ENCODE measurements at places on chromosomes 4 and X. TPM values are rescaled to one million over a fixed set of nuclear protein-coding genes. Genes with fewer than 3 reads are reported as not detected.

The SHROOM4 gene
- total RNA-seq = not detected

DNA sequence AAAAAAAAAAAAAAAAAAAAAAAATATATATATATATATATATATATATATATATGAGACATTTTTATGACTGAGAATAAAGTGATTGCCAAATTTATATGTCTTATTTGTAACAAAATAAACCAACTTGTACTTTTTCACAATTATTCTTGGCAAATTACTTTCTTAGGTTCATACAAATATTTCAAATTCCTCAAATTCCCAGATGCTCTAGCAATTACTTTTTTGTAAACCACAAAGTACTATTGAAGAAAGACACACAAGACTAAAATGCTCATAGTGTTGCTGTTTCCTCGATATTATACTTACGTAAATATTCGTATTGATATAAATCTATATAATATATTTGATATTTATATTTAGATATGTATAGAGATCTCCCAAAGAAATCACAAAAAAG lies 390.0 kb downstream of the FAT4 start:
- H3K27me3 ChIP-seq = no peaks in the 10 kb centered on the region
- H3K36me3 ChIP-seq = no peaks in the 10 kb centered on the region
- no peak for DNase-seq
- no peaks in the 10 kb centered on the region for H3K4me1 ChIP-seq
- H3K4me3 ChIP-seq = no peak overlapping the region

DNA sequence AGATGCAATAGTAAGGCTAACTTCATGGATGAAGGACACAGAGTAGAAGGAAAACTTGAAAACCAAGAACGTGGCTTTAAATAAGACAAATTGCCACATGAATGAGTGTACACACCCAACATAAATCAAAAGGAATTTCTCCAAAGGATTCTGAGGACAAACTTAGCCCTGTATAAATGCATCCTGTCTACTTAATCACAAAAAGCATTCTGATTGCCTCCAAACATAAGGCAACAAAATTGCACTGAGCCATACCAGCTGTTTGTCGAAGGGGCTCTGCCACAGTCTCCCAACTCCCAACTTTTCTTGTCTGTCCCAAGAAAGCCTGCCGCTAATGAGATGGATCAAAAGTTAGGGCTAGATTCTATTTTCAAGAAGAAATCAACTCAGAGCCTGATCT lies 194.3 kb downstream of the SOWAHB start:
- no peaks in the 10 kb centered on the region for H3K27me3 ChIP-seq
- H3K27ac ChIP-seq = no peak overlapping the region
- H3K4me1 ChIP-seq = no peaks in the 10 kb centered on the region
- no peak for DNase-seq

The TGIF2LX gene
- total RNA-seq = not detected

- H3K27ac ChIP-seq = no peak overlapping the region
- H3K36me3 ChIP-seq = no peaks in the 10 kb centered on the region
- no peaks in the 10 kb centered on the region for H3K4me1 ChIP-seq
Observed at GRCh38 chrX:20988118-20988517, 386.1 kb upstream of the CNKSR2 start.

The UTP14A gene
- 11.6 TPM for total RNA-seq

The SMAD1 gene
- total RNA-seq = 9.9 TPM

DNA sequence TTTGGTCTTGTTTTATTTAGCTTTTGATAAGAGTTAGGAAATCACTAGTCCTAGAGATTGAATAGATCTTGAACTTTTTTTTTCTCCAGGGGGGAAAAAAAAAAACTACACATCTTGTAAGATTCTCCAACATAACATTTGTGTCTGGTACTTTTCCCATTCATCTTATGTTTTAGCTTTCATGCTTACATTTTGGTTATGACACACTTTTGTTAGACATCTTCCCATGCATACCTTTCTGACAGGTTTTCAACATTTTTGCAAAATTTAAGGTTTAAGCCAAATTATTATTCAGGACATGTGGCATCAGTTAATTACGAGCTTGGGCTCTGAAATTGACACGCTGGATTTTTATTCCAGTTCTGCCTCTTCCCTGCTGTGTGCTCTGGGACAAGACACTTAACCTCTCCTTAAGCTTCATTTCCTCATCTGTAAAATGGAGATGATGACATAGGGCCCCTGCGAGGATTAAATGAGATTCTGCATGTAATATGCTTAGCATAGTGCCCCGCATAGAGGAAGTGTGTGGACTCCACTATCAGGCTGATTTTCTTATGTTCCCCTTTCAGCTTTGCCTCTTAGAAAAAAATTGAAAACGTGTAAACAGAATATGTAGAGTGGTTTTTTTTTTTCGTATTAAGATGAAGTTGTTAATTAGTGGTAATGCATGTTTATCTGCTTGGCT lies 5.3 kb downstream of the KIT start:
- DNase-seq = no peak
- no peaks in the 10 kb centered on the region for H3K36me3 ChIP-seq

The PDE6B gene
- total RNA-seq = 18.8 TPM

The TMA16 gene
- total RNA-seq = 10.7 TPM

- no peak overlapping the region for H3K27ac ChIP-seq
- no peaks in the 10 kb centered on the region for H3K36me3 ChIP-seq
- H3K27me3 ChIP-seq = peaks cover 8% of the 10 kb centered on the region
Observed at GRCh38 chr4:8879574-8879973, 7.9 kb upstream of the HMX1 start.

The CLIC2 gene
- 0.75 TPM for total RNA-seq

The KCNE5 gene
- total RNA-seq = 0.47 TPM

The ERAS gene
- not detected for total RNA-seq

DNA sequence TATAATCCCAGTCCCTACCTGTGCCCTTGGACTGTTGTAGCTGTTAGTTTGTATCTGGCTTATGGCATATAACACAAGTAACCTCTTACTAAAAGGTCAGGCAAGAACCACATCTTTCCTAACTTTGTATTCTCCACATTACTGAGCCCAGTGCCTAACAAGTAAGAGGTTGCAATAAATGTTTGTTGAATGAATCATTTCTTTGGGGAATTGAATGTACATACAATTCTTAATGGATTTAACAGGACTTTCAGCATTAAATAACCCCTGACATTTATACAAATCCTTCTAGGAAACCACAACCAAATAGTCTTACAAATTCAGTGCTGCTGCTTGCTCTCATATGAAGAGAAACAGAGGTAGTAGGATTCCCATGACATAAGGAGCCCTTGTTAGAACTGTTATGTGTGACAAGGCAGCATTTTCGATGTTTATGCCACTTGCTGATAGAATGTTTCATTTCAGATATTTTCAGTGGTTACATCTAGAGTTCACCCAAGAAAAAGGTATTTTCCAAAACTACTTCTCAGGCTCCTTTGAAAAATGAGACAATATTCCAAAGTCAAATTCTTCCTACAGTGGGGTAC lies 62.0 kb downstream of the MBNL3 start:
- no peak overlapping the region for H3K4me3 ChIP-seq
- H3K27me3 ChIP-seq = no peaks in the 10 kb centered on the region
- H3K27ac ChIP-seq = no peak overlapping the region
- no peaks in the 10 kb centered on the region for H3K36me3 ChIP-seq
- no peaks in the 10 kb centered on the region for H3K4me1 ChIP-seq

- H3K36me3 ChIP-seq = no peaks in the 10 kb centered on the region
- H3K27me3 ChIP-seq = no peaks in the 10 kb centered on the region
- no peak overlapping the region for H3K27ac ChIP-seq
- no peak overlapping the region for H3K4me3 ChIP-seq
- no peaks in the 10 kb centered on the region for H3K4me1 ChIP-seq
Observed at GRCh38 chr4:28557755-28558154, 1697.1 kb downstream of the STIM2 start.

- DNase-seq = no peak
- H3K4me3 ChIP-seq = no peak overlapping the region
- peaks cover 4% of the 10 kb centered on the region for H3K36me3 ChIP-seq
Observed at GRCh38 chr4:113627321-113627720, 134.2 kb downstream of the CAMK2D start.

The NUP62CL gene
- total RNA-seq = 3.1 TPM

GRCh38 chr4:186622788-186623464 lies 67.6 kb upstream of the MTNR1A start:
- H3K4me1 ChIP-seq = no peaks in the 10 kb centered on the region
- no peak for DNase-seq
- no peak overlapping the region for H3K27ac ChIP-seq
- no peaks in the 10 kb centered on the region for H3K27me3 ChIP-seq
- no peak overlapping the region for H3K4me3 ChIP-seq
